Trophoblast cell (in vitro differentiated cells and primary cell): ENCODE measurements at places on chromosomes 13 and 19.

DNA sequence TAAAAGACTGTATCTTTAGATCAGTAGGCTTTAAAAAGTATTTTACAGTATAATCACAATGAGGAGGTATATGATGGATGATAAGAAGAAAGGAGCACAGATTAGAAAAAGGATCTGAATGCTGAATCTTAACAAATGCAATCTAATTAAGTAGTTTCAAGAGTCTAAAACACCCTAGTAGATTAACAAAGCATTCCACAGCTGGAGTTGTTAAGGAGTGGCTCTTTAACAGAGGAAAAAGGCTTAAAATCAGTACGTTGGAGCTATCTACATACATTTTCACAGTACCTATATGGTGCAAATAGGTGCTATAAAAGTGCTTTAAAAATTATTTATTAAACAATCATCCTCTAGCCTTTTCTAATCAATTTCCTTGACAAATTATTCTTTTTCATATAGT, 34.5 kb downstream of the TSC22D1 start:
- DNase-seq = no peak

- DNase-seq = peak; percentile 18
Measured at GRCh38 chr19:56732976-56733375, 61.4 kb upstream of the ZNF835 start.

- DNase-seq = no peak
Measured at GRCh38 chr19:37412700-37413099, 41.8 kb downstream of the ZNF527 start.

GRCh38 chr19:16892436-16892835, 3.6 kb downstream of the F2RL3 start:
- no peak for DNase-seq

DNA sequence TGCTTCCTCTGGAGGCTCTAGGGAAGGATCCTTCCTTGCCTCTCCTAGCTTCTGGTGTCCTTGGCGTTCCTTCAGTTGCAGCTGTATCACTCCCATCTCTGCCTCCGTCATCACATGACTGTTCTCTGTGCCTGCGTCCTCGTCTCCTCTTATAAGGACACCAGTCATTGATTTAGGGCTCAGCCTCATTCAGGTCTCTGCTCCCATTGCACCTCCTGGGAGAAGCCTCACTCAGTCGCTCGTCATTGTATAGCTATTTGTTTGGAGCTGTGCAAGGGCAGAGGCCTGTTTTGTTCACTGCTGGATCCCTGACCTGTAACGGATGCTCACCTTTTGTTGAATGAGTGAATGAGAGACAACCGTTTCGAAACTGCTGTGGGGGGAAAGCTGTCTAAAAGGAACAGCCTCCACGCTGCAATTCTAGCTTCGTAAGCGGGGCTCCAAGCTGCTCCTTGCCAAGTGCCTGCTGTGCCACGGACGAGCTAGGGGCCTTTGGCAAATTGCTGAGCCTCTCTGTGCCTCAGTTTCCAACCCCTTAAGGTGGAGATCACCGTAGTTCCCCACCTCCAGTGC, 17.2 kb downstream of the BRSK1 start:
- no peak for DNase-seq

DNA sequence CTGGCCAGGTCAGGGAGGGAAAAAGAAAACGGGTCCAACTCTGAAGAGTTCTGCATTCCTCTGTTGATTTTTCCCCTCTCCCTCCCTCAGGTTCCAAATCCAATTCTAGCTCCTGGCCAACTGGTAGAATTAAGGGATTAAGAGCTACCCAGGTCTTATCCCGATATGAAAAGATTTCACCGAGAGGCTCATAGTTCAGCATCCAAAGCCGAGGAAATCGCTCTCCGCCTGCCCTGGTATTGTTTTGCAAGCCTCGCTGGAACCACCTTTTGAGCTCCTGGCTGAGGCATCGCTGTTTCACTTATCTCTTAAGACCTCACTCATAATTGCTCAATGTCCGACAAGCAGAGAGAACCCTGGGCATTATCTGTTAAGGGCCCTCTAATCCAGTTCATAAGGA, 180.4 kb downstream of the URI1 start:
- no peak for DNase-seq

GRCh38 chr13:100108913-100109507, 20.1 kb downstream of the PCCA start:
- DNase-seq = no peak

DNA sequence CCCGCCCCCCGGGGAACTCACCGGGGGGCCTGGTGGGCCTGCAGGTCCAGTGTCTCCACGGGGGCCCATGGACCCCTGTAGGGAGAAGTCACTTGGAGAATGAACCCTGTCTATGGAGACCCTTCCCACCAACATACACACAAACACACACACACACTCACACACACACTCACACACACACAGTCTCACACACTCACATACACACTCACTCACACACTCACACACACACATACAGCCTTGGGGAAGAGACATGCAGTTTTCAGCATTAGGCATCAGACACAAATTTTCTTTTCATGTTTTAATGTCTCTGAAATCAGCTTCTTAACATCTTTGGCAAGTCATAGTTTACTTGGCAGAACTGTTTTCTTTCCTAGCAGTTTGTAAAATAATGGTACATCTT, 31.0 kb upstream of the OLFM2 start:
- no peak for DNase-seq

DNA sequence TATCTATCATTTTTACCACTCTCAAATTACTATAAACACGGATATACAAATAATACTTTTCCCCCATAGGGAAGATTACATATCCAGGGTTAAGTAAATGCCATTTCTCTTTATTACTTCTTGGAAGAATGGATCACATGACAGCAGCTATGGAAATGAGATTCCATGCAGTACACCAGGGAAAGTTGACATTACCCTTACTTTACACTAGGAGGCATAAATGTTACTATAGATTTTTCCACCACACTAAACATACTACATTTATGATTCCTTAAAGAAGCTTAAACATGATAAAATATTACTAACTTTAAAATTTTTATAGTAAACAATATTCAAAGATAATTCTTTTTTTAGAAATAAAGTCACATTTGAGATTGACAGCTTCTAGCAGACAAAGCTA, 611.4 kb downstream of the PCDH9 start:
- peak; percentile 17 for DNase-seq

DNA sequence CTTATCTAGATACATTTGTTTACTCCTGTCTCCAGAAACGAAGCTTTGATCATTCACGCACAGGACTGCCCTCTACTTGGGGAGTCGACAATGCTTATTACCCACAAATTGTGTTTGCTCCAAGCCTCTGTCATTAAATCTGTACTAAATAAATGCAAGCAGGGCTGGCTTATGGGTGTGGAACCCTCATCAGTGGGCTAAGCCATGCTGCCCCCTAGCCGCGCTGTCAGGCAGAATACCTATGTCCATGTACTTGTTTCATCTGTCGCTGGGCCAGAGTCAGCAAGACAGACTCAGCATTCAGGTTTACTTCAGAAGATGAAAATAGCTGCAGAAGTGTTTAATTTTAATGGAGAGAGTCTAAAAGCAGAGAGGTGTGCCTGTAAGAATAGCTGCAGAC, 110.0 kb upstream of the PRR20A start:
- no peak for DNase-seq

- no peak for DNase-seq
Measured at GRCh38 chr19:15147090-15147489, 39.9 kb downstream of the SYDE1 start.

DNA sequence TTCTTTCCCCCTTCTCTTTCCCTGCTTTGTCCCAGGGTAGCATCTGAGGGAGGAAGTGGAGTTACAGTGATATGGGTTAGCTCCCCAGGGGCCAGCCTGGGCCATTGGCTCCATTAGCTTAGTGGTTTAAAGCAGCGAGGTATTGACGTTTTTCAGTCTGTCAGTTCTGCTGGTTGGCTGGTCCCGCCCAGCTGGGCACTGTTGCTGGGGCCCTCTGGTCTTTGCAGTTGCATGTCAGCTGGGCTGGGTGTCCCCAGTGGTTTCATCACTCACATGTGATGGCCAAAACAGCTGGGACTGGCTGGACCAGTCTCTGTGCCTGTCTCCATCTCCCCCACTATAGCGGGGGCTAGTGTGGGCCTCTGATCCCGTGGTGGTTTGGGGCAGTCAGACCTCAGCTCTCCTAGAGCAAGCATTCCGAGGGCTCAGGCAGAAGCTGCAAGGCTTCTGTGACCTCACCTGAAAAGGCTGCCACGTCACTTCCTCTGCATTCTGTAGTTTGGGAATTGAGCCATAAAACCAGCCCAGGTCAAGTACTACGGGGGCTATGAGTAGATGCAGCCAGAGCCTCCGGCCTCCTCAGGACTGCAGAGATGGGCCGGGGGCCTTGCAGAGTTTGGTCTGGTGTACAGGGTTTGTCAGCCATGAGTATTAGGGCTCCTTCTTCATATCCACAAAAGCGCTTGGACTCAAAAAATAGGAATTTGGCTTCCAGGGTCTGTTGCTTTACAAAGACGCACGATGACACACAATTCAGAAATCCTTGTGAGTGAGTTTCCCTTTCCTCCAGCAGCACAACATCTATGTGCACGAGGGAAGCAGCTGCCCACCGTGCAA, 30.0 kb downstream of the TSSK6 start:
- peak; percentile 80 for DNase-seq

DNA sequence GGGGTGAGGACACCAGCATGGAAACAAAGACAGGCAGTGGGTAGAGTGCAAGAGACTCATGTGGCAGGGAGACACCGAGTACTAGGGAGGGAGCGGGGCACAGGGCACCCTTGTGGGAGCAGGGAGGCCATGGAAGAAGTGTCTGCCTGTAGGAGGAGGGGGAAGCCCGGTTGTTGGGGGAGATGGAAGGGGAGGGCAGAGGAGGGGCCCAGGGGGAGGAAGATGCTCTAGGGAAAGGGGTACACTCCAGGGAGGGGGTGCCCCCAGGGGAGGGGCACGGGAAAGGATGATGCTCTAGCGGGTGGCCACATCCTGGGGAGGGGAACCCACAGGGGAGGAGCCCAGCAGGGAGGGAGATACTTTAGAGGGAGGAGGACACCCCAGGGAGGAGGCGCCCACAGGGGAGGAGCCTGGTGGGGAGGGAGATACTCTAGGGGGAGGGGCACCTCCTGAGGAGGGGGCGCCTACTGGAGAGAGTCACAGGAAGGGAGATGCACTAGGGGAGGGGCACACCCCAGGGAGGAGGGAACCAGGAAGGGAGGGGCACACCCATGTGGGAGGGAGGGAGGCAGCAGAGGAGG, 24.9 kb downstream of the CPAMD8 start:
- no peak for DNase-seq

GRCh38 chr13:32956595-32956933, 59.7 kb upstream of the KL start:
- no peak for DNase-seq

DNA sequence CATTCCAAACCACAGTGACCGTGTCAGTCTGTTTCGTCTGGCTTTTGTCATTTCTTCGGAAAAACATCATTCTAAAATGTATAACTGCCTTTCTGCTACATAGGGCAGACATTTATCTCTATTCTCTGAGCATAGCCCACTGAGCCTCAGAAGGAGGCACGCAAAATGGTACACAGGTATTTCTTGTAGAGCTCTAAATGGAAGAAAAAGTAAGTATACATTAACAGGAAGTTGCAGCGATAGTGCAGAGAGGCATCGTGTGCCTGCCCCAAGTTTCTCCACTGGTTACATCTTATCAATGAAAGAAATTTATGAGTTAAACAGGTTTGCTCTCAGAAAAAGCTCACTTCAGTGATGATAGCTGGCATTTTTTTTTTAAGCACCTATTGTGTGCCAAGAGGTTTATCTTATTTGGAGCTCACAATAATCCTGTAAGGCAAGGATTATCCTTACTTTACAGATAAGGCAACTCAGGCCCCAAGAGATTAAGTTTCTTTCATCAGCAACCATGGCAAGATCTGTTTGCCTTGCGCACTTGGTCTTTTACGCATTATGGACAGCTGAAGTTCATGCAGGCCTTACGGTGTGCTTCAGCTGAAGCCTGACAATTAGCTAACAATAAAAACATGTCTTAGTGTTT, 1.2 kb upstream of the RCBTB2 start:
- no peak for DNase-seq

- no peak for DNase-seq
Measured at GRCh38 chr13:98447881-98448641, 128.8 kb downstream of the STK24 start.

DNA sequence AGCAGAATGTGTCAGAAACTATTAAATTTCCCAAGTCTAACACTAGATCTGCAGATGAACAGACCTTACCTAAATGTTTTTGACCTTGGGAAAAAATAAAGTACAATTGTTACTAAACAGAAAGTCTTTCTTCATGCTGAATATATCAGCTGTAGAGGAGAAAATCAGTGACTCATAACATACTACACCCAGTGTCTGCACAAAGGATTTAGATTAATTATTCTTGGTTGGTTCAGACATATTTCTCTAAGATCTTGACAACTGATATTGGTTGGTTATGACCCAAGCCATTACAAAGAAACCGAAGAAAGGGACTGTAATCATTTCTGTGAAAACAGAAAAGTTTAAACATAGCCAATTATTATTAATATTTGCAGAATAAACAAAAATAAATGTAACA, 225.1 kb downstream of the HS6ST3 start:
- no peak for DNase-seq

DNA sequence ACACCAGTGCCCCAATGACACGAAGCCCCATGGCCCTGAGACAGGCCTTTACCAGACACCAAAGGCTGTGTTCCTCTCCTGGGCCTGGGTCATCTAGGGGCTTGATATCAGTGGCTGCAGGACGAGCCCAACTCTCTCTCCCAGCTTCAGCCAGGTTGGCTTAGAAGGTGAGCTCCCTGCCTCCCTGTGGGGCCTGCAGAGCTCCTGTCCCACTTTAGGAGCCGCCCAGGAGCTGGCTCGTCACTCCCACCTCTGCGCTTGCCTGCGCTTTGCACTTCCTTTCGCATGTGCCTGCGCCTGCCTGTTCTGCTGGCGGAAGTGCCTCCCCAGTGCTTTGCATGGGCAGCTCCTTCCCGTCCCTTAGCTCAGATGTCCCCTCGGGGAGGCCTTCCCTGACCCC, 4.9 kb downstream of the CALM3 start:
- no peak for DNase-seq

GRCh38 chr13:44652962-44653660, 77.0 kb upstream of the TSC22D1 start:
- DNase-seq = no peak

GRCh38 chr19:31340042-31341025, 8.9 kb downstream of the TSHZ3 start:
- no peak for DNase-seq

DNA sequence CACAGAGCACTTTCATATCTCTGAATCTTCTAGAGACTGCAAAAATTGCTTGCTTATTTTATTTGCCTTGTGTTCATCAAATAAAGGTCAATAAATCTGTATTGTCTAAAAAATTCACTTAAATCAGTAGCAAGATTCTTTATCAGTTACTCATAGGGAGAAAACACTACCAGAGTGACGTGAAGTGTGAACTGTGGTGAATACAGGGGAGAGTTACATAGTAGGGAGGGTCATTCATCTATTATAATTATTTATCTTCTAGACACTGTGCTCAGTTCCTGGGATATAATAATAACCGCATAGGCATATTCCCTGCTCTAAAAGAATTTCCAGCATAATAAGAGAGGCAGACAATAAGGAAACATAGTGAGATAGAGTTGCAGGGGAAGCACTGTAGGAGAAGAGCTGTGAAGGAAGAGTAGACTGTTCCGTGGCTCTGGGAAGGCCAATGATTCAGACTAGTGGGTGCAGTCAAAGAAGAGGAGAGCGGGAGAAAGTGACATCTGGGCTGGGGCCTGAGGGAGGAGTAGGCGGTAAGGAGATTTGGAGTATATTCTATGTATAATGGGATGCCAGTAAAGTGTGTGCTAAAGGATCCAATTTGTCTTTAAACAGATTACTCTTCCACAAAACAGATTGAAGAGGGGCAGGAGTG, 84.0 kb upstream of the TDRD3 start:
- no peak for DNase-seq

GRCh38 chr13:106100171-106100919, 435.1 kb downstream of the EFNB2 start:
- peak; percentile 78 for DNase-seq
